ENCODE measurements at places on chromosomes 12 and 14.
A peak's percentile ranks its signal among the peaks of the same experiment; 100 is the strongest.

GRCh38 chr14:56854325-56854724, 44.0 kb upstream of the OTX2 start:
- peak; percentile 34 for DNase-seq

DNA sequence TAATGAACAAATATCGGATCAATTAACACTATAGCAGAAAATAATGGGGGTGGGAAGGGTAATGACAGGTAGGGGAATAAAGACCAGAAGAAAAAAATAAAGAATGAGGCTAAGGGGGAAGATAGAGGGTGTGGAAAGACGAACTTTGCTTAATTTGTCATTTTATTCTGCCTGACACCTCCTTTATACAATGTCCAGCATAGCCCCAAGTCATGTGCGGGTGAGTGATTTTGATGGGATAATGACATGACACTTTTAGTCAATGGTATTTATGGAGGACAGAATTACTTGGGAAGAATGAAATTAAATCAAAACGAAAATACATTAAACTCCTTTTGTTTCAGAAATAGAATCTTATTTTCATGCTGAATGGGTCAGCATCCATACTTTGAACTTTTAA, 20.5 kb upstream of the IFNG-AS1 start:
- no peak for DNase-seq

DNA sequence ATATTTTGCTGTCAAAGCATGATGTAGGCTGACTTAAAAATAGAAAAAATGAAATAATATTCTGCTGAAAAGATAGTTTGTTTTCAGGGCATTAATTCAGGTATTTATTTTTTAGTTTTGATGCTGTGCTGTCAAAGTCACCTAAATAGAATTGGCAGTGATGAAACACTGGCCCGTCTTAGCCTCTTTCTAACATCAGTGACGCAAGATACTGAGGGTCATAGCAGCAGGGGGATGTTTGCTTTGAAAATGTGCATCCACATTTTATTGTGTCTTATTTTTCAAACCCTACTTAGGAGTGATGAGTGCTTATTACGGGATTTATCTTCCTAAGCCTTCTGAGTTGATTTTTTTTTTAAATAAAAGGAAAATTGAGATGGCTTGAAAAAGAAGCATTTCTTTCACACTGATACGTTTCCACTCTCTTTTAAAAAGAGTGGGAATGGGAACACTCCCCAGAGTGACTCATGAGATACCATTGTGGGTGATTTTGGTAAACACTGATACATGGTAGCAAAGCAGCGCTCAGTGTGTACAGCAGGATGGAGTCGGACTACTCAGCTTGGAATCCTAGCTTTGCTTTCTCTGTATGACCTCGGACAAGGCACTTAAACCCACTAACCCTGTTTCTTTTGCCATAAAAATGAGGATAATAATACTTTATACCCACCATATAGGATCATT, 290.8 kb downstream of the ERC1 start:
- no peak for DNase-seq

- no peak for DNase-seq
Observed at GRCh38 chr14:77031759-77032490, 3.4 kb upstream of the IRF2BPL start.

DNA sequence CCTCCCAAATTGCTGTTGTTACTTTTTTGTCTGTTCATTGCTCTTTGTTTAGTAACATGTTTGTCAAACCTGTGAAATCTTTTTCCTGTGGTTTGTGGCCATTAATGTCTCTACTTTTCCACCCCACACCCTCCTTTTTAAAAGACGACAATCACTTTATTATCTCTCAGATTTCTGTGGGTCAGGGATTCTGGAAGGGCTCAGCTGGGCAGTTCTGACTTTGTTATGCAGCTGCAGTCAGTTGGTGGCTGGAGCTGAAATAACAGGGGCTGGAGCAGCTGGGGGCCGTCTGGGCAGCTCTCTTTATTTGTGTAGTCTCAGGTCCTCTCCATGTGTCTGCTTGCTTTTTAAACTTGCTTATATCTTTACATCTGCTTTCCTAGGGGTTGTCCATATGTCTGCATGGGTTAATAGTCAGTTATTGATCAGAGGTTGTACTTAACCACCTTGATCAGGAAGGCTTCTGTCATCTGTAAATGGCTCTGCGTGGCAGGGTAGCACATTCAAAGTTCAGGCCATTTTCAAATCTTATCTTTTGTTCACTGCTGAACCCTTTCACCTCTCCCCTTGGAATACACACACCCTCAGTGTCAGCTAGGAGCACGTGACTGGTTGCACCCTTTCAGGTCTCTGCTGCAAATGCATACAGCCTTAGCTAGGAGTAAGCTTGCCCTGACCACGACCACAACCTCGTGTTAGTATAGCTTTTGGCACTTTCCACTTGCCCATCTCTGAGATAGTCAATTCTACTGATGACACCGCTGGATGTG, 27.9 kb downstream of the BORCS5 start:
- no peak for DNase-seq

- DNase-seq, result no peak
Observed at GRCh38 chr12:50069539-50069938, 12.1 kb downstream of the ASIC1 start.

- DNase-seq, result no peak
Observed at GRCh38 chr14:72610831-72611200, 283.1 kb downstream of the DPF3 start.

GRCh38 chr12:23929906-23930305, 19.6 kb downstream of the SOX5 start:
- DNase-seq, result no peak

DNA sequence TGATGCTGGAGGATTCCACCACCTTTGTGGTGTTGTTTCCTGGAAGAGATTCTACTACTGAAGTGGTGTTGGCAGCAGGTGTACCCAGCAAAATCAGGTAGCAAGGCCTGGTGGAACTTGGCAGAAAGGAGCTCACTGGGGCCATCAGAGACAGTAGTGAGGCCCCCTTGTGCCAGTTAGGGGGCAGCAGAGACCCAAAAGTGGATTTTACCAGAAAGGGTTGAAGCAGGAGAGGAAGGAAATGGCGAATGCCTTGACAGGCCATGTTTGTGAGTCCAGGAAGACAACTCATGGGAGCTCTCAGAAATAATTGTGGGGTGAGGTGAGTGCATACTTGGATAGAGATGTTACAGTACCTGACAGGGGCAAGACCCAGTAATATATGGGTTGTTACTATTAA, 137.7 kb upstream of the FGD4 start:
- DNase-seq, result no peak

- DNase-seq, result peak; percentile 4
Observed at GRCh38 chr12:1800401-1801302, 19.7 kb upstream of the LRTM2 start.

GRCh38 chr14:90140298-90140955, 78.6 kb downstream of the KCNK13 start:
- peak; percentile 65 for DNase-seq

GRCh38 chr14:71155743-71156142, 248.5 kb downstream of the PCNX1 start:
- no peak for DNase-seq

DNA sequence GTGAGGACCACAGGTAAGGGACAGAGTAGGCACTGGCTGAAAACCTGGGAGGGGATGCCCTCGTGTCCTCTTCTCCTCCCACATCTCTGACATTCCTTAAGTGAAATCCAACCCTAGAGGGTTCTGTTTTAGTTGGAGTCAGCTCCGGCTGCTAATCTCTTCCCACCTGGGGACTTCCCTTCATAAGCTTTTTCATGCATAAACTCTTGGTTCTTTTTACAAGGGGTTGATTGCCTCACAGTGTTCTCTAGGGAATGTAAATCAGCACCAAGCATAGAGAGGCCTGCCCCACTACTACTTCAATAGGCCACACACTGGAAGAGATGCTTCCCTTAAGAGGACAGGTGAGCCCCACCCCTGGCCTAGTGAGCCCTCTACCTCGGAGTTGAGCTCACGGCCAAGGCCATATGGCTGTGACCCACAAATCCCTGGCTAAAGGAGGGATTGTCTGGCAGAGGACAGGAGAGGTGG, 3.2 kb upstream of the SYNDIG1L start:
- DNase-seq, result no peak

DNA sequence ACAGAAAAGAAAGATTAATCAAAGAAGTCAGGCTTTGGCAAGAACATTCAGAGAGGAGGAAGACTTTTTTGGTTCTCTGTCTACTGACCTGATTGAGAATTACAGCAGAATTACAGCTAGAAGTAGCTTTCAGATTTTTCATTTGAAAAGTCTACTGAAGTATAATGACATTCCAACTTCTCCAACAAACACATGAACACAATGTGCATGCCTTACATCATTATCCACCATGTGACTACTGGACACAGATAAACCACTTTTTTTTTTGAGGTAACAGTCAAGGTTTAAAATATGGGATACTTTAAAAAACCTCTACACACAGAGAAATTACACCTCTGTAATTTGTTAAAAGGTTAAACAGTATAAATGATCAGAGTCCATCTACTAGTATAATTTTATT, 12.3 kb downstream of the BTBD7 start:
- DNase-seq, result no peak

- no peak for DNase-seq
Observed at GRCh38 chr12:47801170-47801903, 18.4 kb downstream of the HDAC7 start.

DNA sequence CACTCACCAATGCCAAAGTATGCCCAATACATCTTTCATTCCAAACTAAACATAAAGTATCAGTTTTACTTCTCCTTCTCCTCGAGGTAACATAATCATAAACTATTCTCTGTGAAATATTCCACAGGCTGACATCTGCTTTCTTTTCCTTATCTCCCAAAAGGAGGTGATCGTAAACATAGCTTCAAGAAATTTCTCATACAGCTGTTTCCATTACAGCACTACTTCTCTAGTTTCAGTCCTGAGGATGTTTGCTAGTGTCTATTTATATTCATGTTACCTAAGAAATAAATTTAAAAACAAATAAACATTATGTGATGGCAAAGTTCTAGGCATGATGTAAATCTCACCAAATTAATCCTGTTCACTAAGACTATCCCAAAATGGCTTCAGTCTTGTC, 90.1 kb upstream of the CPSF6 start:
- DNase-seq, result no peak

GRCh38 chr14:64391113-64391725, 3.1 kb downstream of the MTHFD1 start:
- DNase-seq, result no peak

DNA sequence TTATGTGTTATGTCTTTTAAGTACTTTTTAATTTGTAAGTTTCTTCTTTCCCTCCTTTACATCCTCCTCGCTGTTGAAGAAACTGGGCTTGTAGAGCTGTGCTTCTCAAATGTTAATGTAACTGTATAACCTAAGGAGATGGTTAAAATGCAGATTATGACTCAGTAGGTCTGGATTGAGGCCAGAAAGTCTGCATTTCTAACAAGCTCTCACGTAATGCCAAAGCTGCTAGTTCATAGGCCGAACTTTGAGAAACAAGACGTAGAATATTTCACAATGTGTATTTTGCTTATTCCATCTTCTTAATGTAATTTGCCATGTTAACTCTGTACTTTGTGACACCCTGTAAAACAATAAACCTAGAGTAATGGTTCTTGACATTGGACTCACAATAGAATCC, 193.3 kb upstream of the SYT1 start:
- DNase-seq, result no peak

- no peak for DNase-seq
Observed at GRCh38 chr12:52238916-52239646, 6.0 kb downstream of the KRT7 start.

- DNase-seq, result no peak
Observed at GRCh38 chr14:94143239-94143638, 13.8 kb upstream of the IFI27L2 start.

DNA sequence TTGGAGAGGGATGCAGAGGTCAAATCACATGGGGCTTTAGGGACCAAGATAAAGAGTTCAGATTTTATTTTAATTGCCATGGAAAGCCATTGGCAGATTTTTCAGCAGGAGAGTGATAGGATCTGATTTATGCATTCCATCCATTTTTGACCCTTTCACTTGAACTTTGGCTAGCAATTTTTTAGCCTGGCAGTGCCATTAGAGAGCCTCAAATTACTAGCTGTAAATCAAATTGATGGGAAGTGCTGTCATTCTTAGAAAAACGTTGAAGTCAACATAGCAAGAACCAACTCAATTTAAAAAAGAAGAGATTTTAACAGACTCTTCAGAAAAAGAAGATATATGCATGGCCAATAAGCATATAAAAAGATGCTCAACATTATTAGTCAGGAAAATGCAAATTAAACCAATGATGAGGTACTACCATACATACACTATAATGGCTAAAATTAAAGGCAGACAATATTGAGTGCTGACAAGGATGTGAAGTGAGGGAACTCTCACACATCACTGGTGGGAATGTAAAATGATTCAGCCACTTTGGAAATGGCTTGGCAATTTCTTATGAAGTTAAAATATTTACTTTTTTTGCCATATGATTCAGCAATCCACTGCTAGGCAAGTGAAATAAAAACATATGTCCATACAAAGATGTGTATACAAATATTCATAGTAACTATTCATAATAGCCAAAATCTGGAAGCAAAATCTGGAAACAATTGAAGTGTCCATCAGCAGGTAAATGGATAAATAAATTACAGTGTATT, 89.7 kb downstream of the PTCSC3 start:
- DNase-seq, result no peak

DNA sequence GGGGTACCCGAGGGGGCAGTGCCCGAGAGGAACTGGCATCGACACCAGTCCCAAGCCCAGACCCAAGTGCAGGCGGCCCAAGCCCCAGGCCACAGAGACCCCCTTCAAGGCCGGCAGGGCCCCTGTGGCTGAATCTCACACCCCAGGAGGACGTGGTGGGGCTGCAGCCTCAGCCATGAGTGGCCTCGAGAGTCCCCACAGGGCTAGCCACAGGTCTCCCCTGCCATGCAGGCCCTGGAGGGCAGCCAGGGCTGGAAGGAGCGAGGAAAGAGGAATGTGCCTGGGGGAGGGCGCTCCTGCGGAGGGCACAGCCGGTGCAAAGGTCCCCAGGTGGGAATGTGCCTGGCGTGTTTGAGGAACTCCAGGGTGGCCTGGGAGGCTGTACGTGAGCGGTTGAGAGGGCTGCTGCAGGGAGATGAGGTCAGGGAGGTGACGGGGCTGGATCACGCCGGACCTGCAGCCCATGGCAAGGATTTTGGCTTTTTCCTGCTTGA, 86.1 kb downstream of the NCOR2 start:
- no peak for DNase-seq

GRCh38 chr14:98035396-98035795, 1236.6 kb downstream of the BCL11B start:
- DNase-seq, result no peak

GRCh38 chr14:103132381-103133209, 9.3 kb downstream of the TNFAIP2 start:
- no peak for DNase-seq

- DNase-seq, result no peak
Observed at GRCh38 chr12:107353312-107353711, 260.0 kb upstream of the CRY1 start.

- no peak for DNase-seq
Observed at GRCh38 chr14:70789361-70789760, 20.0 kb downstream of the MAP3K9 start.

Data from NCI-H748 treated with DMSO at 0.1 percent for 48 hours (cell line).